ENCODE measurements at places on chromosomes 3 and 15. TPM values are rescaled to one million over a fixed set of nuclear protein-coding genes. Genes with fewer than 3 reads are reported as not detected.

The RHOV gene
- 96.3 TPM for total RNA-seq

DNA sequence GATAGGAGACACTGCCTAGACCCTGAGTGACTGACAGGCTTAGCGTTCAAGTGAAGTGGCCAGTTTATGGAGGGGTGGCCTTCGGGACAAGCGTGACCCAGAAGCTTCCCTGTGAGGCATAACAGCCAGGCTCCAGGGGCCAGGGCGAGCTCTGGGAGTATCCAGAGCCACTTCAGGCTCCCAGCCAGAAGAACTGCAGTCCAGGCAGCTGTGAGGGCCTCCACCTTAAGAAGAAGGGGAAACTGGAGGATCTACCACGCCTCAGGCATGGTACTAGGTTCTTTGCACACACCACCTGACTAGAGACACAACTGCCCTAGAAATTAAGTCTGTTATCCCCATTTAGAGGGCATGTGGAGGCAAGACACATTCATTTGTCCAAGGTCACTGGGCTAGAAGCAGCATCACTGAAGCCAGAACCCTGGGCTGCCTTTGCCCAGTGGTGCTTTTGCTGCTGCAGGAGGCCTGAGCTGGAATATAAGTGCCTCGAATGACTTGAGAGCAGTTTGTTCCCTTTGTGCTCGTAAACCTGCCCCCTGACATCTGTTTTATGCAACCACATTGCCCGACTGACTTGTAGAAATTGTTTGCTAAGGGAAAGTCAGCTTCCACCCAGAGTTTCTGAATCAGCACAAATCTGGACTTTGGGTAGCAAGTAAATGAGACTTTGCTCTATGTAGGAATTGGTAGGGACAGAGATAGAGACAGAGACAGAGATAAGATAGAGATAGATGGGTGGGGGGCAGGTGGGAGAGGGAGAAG is 23.3 kb downstream of the RASGRF1 start:
- no peak for DNase-seq

The IQCF5 gene
- not detected for total RNA-seq

- no peak for DNase-seq
Observed at GRCh38 chr15:63186065-63186464, 3.3 kb upstream of the RAB8B start.

GRCh38 chr15:40238532-40239403 is at the start of gene PAK6:
Gene PAK6 (plus strand): TSS chr15:40239063. CDS start chr15:40264786, 25,723 bp downstream.
- no peak for DNase-seq

DNA sequence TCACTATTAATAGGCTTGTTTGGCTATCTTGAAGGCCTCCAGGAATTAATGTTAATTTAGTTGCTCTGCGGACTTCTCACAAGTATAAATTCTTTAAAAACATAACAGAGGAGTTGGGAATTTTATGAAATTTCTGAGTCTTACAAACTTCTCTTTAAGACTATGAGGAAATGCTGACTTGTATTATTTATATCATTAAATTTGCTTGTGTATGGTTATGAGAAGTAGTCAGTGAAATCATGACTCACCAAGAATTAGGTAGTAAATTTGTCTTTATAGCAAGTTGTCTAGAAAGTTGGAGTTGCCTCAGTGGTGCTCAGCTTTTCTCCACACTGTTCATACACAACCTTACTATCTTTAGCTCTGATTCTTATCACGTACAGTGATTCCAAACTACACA is 26.5 kb downstream of the PHLDB2 start:
- no peak for DNase-seq

DNA sequence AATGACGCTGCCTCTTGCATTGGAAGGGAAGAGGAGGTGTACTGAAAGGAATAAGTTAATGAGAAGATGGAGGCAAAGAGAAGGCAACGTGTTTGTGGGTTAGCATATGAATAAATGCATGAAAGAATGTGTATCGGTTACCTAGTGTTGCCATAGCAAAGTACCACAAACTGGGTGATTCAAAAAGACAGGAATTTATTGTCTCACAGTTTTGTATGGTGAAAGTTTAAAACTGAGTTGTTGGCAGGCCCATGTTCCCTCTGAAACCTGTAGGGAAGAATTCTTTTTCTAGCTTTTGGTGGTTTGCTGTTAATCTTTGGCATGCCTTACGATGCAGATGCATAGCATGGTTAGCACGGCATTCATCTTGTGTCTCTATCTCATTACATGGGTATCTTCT is 729.9 kb downstream of the MECOM start:
- DNase-seq: no peak

The TP63 gene
- 326 TPM for total RNA-seq

DNA sequence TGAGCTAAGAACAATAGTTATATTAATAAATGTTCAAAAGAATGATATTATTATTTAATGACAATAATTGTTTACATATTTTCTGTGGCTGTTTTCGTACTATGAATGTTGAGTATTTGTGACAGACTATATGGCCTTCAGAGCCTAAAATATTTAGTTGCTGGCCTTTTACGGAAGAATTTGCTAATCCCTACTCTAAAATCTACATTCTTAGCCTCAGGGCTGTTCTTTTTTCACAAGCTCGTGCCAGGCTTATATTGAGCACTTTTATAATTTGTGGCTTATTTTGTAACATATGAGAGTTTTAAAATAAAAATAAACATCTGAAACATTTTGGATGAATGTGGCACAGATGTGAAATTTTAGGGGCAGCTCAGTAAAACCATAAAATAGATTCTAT is 79.9 kb downstream of the KCNH8 start:
- DNase-seq: no peak

- no peak for DNase-seq
Observed at GRCh38 chr3:108605491-108605890, 16.0 kb downstream of the DZIP3 start.

The SPTBN5 gene
- total RNA-seq: 3.4 TPM

GRCh38 chr3:5185093-5185673 is 2.3 kb upstream of the EDEM1 start:
- no peak for DNase-seq

DNA sequence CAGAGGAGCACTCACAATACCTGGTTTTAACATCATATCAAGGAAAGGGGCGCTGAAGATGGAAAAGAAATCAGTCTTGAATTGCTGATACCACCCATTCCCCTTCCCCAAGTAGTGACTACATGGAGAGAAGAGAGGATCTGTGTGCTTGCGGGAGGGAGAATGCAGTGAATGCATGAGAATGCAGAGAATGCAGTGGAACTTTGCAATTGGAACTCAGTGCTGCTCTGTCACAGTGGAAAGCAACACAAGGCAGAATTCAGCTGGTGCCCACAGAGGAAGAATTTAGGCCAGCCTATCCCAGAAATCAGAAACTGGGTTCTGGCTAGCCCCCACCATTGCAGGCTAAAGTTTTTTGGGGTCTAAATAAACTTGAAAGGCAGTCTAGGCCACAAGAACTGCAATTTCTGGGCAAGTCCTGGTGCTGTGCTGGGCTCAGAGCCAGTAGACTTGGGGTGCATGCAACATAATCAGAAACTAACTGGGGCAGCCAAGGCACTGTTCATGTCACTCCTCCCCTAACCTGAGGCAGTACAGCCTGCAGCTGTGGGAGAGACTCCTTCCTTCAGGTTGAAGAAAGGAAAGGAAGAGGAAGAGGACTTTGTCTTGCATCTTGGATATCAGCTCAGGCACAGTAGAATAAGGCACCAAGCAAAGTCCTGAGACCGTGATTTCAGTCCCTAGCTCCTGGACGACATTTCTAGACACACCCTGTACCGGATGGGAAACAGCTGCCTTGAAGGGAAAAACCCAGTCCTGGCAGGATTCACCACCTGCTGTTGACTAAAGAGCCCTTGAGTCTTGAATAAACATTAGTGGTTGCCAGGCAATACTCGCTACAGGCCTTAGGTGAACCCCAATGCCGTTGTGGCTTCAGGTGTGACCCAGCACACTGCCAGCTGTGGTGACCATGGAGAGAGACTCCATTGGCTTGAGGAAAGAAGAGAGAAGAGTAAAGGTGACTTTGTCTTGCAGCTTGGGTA is 329.3 kb downstream of the TBL1XR1 start:
- peak; percentile 62 for DNase-seq

GRCh38 chr3:117708601-117709000 is 999.0 kb downstream of the TUSC7 start:
- no peak for DNase-seq

DNA sequence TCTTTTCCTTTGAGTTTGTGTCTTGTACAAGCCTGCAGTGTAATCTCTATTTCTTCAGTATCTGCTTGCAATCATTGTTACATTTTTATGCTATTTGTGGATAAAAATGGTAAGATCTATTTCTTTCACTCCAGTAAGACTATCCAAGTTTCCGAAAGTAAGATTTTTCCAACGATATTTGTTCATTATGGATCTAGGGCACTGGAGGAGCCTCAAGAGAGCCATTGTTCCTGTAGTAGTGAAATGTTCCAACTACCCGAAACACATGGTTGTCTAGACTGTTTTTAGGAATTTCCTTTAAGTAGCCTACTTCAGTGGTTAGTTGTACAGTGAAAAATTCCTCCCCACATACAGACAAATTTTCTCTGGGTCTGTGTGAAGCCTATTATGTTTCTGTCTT is 597.4 kb downstream of the RSL24D1 start:
- DNase-seq: no peak

GRCh38 chr15:74155766-74156417 is 17.6 kb upstream of the ISLR start:
- DNase-seq: no peak

DNA sequence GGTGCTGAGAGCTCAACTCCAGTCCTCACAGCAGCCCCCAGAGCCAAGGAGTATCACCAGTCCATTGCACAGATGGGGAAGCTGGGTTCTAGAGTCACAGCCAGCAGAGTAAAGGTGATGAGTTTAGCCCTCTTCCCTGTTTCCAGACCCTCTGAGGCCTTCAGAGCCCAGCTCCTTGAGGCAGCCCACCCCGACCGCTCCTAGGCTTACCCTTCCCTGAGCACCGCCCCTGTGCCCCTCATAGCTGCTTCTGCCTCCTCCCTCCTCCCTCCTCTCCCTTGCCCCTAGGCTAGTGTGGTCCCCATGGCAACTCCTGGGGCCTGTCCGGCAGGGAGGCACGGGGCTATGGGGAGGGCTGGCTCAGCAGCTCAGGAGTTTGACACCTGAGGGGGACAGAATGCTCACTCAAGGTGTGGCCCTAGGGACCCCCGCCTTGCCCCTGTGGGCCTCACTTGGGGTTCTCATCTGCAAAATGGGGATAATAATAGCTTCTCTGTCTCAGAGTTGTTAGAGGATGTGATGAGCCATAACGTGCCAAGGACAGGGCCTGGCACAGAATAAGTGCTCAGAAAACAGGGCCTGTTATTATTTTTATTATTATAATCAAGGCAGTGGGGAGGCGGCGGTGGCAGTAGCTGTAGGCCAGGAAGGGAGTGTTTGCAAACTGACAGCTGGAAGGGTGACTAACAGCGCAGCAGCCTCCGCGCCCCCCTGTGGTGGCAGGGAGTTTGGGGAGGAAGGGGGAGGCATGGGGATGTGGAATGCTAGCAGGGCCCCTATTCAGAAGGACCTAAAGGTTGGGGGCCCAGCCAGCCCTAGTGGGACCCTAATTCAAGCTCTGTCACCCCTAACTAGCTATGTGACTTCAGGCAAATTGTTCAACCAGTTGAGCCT is 11.5 kb downstream of the CSK start:
- DNase-seq: no peak

DNA sequence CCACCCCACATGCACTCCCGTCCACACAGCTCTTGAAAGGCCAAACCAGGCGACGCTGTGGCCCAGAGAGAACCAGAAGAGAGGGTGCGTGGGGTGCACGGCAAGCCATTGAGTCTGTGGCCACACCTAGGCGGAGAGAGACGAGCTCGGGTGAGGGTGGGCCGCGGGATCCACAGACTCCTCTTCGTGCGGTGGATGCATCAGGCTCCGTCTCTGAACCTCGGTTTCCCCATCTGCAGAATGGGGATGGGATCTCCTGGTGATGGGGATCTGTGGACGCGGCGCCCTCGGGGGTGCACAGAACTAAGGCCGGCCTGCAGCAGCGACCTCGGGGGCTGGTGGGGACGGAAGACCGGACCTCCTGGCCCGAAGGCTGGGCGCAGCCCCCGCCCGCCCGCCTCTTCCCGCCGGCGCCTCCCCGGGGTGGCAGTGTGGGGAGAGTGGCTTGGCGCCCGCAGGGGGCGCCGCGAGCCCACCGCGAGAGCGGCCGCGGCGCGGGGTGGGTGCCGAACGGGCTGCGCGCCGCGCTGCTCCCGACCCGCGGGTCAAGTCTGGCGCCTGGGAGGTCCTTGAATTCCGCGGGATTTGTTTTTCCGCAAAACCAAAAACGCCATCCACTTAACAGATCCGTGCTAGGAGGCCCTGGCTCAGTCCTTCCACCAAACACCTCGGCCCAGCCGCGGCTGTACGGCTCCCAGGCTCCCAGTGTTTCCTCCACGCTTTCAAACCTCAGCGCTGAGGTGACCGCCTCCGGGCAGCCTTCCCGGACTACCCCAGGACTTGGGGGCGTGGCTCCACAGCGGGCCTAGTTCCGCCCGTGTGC is 13.2 kb upstream of the ADPGK start:
- peak; percentile 71 for DNase-seq

The RAB8B gene
- total RNA-seq: 12.3 TPM

The EXD1 gene
- not detected for total RNA-seq

- peak; percentile 78 for DNase-seq
Observed at GRCh38 chr3:127823426-127823857, 1.1 kb upstream of the MGLL start.

GRCh38 chr3:114445233-114445632 is 151.4 kb downstream of the TIGIT start:
- DNase-seq: no peak

- DNase-seq: no peak
Observed at GRCh38 chr3:100891033-100891432, 102.2 kb downstream of the ABI3BP start.

- no peak for DNase-seq
Observed at GRCh38 chr3:153315781-153316180, 153.8 kb downstream of the RAP2B start.

DNA sequence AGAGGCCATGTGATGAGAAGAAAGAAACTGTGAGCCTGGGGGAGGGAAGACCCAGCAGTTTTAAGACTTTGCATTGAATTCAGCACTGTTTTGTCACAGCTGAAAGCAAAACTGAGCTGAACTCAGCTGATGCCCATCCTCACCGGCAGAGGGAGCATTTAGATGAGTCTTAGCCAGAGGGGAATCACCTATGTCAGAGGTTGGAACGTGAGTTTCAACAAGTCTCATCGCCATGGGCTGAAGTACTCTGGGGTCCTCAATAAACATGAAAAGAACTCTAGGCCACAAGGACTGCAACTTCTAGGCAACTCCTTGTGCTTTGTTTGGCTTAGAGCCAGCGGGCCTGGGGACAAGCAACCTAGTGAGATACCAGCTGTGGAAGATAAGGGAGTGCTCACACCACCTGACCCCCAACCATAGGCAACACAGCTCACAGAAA is 324.5 kb downstream of the TBL1XR1 start:
- DNase-seq: no peak

All from suprapubic skin (tissue), 4 donors.